Liver (tissue), 10 donors: ENCODE measurements at places on chromosomes 5 and 9. TPM values are rescaled to one million over a fixed set of nuclear protein-coding genes. Genes with fewer than 3 reads are reported as not detected.

DNA sequence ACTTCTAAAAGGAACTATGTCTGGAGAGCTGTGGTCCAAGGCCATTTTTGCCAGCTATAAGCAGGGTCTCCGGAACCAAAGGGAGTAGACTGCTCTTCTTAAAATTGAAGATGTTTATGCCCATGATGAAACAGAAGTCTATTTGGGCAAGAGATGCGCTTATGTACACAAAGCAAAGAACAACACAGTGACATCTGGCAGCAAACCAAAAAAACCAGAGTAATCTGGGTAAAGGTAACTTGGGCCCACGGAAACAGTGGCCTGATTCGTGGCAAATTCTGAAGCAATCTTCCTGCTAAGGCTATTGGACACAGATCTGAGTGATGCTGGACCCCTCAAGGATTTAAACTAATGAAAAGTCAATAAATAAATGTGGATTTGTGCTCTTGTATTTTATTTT lies 29.7 kb upstream of the GLDC start:
- no peak for DNase-seq

DNA sequence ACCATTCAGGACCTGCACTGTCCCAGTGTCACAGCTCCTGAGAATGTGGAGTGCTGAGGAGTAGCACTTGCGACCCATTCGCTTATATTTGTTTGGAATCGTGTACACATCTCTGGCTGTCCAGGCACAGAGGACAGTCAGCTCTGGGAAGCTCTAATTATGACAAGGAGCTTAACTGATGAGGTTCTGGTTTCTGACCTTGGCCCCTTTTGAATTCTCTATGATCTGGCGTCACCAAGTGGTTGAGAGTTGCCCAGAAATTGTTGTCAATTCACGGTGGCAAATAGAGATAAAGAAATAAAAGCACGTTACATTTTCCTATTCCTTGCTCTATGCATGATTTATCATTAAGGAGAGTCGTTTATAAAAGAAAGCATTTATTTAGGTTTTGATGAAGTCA lies 34.9 kb upstream of the LECT2 start:
- DNase-seq = no peak

- DNase-seq = no peak
Measured at GRCh38 chr5:17154211-17154996, 63.0 kb upstream of the BASP1 start.

DNA sequence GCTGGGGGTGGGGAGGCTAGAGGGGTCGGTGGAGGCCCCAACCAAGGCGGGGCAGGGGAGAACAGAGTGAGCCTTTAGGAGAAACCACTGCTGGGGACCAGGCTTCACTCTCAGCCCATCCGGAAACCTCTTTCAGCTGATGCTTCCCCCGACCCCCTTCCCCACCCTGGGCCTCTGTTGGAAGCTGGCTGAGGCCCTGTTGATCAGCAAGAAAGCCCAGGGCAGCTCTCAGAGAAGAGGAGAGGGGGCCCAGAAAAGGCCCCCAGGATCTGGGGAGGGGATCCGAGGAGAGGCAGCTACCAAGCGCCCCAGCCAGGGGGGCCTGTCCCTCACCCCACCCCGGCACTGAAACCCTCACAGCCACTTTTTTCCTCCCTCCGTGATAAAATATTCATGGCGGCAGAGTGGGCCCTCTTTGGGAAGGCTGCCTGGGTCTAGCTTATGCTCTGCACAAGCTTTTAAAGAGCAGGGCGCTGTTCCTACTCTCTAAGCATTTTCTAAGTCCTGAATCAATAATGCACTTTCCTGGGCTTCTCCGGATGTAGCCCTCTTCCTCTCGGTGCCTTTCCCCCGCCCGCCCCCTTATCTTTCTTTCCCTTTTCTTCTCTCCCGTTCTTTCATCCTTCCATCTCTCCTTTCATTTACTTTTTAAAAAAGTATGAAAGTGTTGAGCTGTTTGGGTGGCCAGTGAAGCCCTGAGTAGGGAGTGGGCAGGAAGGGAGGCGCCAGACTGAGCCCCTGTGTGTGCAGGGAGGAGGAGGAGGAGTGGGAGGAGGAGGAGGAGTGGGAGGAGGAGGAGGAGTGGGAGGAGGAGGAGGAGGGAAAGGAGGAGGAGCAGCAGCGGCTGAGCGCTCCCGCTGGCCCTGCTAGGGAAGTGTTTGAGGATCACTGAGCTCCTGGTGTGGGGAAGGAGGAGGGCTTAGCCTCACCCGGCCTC lies 23.5 kb downstream of the NTNG2 start:
- no peak for DNase-seq

- no peak for DNase-seq
Measured at GRCh38 chr5:141084487-141084989, 9.9 kb upstream of the PCDHB2 start.

- peak; percentile 39 for DNase-seq
Measured at GRCh38 chr9:75185585-75186170, 97.4 kb downstream of the OSTF1 start.

- no peak for DNase-seq
Measured at GRCh38 chr5:23332650-23333251, 174.7 kb upstream of the PRDM9 start.

- no peak for DNase-seq
Measured at GRCh38 chr9:36845844-36846243, 188.2 kb downstream of the PAX5 start.

DNA sequence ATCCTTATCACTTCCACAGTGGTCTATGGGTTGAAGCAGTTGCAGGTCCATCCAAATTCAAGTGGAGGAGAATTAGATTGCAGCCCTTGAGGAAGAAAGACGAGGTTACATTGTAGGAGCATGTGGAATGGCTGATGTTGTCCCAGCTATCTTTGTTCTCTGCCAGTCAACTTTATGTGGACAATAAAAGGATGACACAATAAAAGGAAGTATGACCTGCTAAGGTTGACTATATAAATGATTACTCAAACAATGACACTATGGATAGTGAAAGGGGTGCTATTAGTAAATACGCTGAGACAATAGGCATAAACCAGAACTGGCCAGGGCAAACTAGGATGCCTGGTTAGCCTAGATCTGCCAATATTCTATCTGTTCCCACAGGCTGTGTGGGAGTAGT lies 12.8 kb upstream of the ZNF618 start:
- DNase-seq = no peak

The KIAA0825 gene
- 1.5 TPM for total RNA-seq

The ZNF658 gene
- total RNA-seq = 1.0 TPM

The FAXDC2 gene
- total RNA-seq = 110 TPM

The HARS2 gene
- total RNA-seq = 16.3 TPM

The IRF1 gene
- 42.6 TPM for total RNA-seq

The RARS1 gene
- 42.5 TPM for total RNA-seq

The RELL2 gene
- 0.47 TPM for total RNA-seq

The GLRA1 gene
- not detected for total RNA-seq

The FGFR4 gene
- total RNA-seq = 64.4 TPM

The SLC36A2 gene
- not detected for total RNA-seq

The CDC26 gene
- total RNA-seq = 16.7 TPM
